Gastroesophageal sphincter (tissue), 4 donors: ENCODE measurements at places on chromosomes 2 and 18. TPM values are rescaled to one million over a fixed set of nuclear protein-coding genes. Genes with fewer than 3 reads are reported as not detected.

- ATAC-seq: peak; percentile 80
These were observed 18.5 kb downstream of the PMAIP1 start for GRCh38 chr18:59918320-59918755.

The HJURP gene
- not detected for total RNA-seq

The CFAP53 gene
- total RNA-seq: not detected

- no peak for ATAC-seq
These were observed 41.4 kb upstream of the ACTR2 start for GRCh38 chr2:65186093-65186868.

DNA sequence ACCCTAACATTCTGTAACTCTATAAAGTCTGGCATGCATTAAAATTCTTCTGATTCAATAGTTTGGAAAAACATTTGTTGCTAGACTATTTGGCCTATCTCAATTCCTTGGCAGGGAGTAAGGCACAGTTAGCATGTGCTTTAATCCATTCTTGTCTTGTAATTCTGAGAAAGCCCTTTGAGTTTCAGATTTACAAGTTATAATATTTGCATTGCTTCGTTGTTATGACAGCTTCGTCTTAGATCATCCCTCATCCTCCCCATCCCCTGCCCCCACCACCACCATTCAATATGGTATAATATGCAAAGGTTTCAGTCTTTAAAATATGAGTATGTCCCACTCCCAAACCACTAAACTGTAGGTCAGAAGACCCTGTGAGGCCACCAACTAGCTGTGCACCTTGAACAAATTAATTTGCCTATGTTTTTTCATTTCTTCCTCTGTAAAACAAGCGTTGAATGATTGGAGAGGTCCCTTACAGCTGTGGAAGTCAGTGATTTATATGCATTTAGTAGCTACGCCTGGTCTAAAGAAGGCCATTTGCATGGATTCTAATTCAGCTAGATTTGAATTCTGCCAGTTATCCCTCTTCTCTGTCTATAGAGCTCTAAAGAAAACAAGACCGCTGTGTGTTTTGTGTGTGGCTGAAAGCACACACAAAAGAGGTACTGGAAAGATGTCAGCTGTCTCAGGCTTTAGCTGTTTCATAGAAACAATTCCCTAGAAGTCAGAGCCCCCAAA, 591 bp downstream of the C2orf80 start:
- no peak for ATAC-seq

DNA sequence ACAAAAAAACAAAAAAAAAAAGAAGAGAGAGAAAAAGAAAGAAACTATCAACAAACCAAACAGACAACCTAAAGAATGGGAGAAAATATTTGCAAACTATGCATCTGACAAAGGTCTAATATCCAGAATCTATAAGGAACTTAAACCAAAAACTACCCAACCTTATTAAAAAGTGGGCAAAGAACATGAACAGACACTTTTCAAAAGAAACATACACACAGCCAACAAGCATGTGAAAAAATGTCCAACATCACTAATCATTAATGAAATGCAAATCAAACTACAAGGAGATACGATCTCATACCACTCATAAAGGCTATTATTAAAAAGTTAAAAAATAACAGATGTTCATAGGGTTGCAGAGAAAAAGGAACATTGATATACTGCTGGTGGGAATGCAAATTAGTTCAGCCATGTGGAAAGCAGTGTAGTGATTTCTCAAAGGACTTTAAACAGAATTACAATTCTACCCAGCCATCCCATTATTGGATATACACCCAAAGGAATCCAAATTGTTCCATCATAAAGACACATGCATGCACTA, 7.2 kb upstream of the POLE4 start:
- ATAC-seq: no peak

DNA sequence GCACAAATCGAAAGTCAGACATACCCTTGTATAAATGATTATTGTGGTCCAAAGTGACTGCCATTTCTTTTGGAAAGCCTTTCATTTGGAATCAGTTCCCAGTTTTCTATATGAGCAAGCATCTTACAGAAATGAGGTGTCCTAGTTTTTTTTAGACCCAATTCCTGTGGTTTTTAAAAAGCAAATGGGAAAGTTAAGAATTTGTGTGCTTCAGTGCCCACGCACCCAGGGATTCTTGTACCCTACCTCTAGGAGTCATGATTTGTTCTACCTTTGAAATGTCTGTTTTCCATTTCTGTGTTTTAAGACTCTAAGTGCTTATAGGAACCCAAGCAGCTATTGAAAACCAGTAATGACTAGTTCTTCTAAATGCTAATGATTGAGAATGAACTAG, 218.1 kb downstream of the CAMKMT start:
- no peak for ATAC-seq

DNA sequence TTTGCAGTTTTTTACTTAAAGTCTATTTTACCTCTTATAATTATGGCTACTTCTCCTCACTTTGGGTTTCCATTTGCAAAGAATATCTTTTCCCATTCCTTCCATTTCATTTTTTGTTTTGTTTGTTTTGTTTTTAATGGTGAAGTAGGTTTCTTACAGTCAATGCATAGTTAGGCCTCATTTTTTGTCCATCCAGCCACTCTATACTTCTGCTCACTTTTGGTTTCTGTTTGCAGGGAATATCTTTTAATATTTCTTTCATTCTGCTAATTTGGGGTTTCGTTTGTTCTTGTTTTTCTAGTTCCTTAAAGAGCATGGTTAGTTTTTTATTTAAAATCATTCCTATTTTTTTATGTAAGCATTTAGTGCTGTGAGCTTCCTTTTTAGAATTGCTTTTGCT, 339.4 kb downstream of the GRB14 start:
- no peak for ATAC-seq

DNA sequence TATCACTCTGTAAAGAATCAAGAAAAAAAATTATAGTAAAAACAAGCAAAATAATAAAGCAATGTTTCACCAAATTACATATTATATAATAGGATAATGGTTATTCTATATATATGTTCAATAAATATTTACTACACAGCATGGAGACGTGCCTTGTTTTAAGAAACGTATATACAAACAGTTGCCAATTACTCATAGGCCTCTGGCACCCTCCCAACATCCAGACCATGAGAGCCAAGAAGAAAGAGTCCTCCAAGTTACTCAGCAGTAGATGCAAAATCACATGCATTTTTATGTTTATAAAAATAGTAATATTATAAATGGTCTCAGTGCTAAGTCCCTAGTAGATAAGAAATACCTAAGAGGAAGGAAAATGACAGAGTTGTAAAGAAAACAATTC, 64.8 kb downstream of the REV1 start:
- no peak for ATAC-seq

DNA sequence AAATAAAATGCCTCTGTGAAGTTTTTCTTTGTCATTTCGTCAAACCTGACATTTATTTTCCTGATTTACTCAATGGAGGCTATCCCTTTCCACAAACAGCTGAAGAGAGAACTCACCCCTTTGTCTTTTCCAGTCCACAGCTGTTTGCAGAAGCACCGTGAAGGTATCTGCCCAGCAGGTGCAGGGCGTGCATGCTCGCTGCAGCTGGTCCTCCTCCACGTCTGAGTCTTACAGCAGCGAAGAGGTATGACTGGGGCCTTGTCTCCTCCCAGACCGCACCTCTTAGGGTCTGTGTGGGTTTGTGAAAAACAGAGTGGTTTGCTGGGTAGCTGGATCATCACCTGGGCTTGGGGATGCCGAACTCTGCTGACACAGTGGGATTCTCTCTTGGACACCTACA, 9.7 kb downstream of the SPP2 start:
- ATAC-seq: no peak

The FER1L5 gene
- not detected for total RNA-seq

GRCh38 chr2:70612574-70612973, 58.9 kb upstream of the TGFA start:
- ATAC-seq: no peak

DNA sequence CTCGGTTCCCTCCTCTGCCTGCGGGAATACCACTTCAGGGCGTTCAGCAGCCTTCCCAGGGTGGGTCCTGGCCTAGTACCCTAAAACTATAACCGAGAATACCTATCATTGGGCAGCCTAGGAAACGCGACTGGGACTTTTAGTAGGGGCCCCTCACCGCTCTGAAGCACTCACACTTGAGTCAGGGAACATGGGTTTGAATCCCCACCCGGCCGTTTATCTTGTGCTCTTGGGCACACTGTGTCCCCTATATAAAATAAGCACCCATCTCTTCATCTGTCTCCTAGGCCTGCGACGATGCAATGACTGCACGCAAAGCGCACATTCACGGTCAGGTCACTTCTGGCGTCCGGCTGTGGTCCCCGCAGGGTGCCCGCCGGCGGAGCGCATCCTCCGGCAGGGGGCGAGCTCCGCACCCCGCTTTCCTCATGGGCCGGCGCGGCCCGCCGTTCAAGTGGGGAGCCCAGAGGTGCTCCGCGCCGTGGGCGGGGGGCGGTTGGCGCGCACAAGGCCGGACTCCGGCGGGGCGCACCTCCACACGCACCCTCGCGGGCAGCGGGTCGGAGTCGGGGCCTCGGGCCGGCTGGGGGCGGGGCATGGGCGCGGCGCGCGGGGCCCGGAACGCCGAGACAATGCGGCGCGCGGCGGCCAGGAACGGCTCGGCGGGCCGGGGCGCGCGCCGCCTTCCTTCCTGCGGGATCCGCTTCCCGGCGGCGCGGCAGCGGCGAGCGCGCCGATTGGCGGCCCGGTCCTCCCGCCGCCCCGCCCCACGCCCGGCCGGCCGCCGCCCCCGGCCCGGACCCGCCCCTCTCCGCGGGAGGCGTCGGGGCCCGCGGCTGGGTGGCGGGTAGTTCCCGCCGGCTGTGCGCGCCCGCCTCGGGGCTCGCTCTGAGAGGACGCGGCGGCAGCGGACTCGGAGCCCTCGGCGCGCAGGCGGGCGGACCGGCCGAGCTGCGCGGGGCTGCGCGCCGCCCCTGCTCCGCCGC, at the start of gene ASAP2:
ASAP2 (plus strand) TSS at position 850 of the 986 bp plus-strand sequence. CDS start 293 bp downstream, outside the sequence.
- ATAC-seq: peak; percentile 93

The CNDP1 gene
- total RNA-seq: not detected

DNA sequence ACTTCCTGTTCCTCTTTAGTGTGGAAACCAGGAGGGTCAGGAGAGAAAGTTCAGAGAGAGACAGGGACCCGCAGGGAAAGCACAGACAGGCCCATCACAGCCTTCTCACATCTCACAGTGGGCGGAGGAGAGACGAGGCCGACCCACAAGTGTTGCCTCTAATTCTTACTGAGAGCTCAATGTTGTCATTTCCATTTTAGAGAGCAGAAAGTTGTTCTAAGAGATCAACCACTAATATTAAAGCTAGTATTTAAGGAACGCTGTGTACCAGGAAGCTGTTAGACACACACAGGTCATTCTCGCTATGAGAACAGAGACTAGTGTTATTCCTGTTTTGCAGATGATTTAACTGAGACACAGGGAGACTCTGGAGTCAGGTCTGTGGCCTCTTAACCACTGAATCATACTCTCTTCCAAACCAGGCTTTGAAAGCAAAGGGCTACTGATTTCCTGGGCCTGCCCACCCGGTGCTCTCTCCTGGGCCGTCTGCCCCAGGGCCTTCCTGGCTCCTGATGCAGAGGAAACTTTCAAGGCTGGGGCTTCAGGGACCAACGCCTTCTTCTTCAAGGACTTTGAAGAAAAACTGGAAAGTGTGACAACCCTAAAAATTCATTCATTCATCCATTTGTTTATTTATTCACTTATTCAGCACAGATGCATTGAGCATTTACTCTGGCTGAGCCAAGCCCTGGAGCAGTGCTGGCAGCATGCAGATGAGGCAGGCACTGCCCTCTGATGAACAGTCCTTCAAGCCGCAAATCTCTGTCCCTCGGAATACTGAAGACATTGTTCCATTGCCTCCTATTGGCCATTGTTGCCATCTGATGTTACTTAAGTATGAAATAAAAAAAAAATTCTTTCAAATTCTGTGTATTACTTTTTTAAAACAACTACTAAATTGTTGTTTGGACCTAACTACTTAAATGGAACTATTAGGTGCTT, 37.2 kb upstream of the BIN1 start:
- peak; percentile 50 for ATAC-seq

DNA sequence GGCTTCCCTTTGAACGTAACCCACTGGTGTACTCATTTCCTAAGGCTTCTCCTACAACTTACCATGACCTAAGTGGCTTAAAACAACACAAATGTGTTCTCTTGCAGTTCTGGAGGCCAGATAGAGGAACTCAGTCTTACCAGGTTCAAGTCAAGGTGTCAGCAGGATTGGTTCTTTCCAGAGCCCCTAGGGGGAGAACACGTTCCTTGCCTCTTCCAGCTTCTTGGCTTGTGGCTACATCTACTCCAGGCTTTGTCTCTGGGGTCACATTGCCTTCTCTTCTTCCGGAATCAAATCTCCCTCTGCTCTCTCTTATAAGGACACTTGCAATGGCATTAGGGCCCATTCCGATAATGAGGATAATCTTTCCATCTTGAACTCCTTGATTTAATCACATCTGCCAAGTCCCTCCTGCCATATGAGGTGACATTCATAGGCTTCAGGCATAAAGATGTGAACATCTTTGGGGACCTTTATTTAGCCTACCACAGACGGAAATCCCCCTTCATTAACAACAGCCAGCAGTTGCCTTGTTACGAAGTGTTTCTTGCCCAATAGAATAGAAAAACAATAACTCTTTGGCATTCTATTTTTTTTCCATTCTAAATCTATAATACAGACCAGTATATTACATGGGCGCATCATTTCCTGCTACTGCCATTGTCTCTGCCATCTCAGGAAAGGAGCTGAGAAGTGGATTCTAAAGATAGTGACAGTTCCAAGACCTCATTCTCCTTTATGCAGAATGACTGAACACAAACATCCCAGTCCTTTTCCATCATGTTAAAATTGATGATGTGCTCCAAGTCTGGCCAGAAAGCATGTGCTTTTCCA, 362.0 kb downstream of the ZNF521 start:
- ATAC-seq: no peak

GRCh38 chr18:57052173-57052572, 94.7 kb upstream of the BOD1L2 start:
- ATAC-seq: no peak

The IMMT gene
- total RNA-seq: 72.3 TPM

The MAP3K19 gene
- not detected for total RNA-seq

- no peak for ATAC-seq
These were observed 869 bp downstream of the USP40 start for GRCh38 chr2:233565685-233566140.

DNA sequence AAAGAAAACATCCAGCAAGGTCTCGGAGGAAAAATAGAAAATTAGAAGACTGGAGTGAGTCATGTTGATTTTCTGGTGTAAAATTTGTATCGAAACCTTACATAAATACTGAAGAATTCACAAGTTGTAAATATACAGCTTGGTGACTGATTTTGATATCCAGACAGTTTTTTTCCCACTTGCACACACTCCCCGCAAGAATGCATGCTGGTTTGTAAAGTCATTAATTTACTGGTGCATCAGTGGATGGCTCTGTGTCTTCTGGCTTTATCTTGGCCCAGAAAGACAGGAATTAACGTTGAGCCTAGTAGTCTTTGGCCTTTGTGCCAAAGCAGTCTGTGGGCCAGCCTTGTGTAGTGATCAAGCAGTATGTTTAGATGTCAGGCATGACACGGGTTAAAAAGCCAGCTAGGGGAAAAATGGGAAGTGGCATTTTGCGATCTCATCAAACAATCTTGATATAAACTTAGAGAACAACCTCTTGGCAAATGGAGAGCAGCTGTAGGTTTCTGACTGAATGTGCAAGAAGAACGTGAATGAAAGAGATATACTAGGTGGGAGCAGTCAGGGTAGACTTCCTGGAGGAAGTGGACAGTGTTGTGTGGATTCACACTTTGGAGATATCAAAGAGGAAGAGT, 22.7 kb upstream of the CASP8 start:
- no peak for ATAC-seq

The EGR4 gene
- not detected for total RNA-seq

GRCh38 chr2:6113786-6114185, 421.6 kb downstream of the SOX11 start:
- ATAC-seq: no peak

GRCh38 chr2:29603341-29603740, 318.0 kb downstream of the ALK start:
- no peak for ATAC-seq
